SK-N-DZ (cell line): ENCODE measurements at places on chromosomes 1 and 21.

GRCh38 chr21:40053007-40053406 lies 185.8 kb downstream of the PCP4 start:
- DNase-seq, result no peak

DNA sequence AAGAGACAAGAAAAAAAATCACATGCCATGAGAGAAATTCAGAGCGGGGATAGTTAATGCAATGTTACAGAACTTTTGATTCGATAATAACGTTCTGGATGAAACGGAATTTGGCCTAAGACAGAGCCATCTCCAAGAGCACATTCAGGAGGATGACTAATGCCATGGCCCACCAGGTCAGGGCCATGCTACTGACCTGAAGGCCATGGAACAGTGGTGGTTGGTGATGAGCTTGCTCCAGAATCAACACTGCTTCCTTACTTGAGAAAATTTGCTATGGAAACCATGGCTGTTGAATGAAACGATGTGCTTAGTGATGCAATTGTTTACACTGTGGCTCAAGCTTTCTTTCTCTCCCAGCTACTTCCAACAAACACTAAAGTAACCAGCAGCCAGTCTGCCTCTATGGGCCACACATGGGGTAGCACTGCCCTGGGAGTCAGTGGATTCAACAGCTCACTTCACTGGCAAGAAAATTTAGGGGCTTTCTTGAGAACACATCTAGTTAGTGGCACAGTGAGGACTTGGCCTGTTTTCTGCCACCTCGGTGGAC lies 299.1 kb downstream of the PCP4 start:
- DNase-seq, result no peak

GRCh38 chr1:54230507-54231339 lies 30.8 kb downstream of the MRPL37 start:
- peak; percentile 95 for DNase-seq

DNA sequence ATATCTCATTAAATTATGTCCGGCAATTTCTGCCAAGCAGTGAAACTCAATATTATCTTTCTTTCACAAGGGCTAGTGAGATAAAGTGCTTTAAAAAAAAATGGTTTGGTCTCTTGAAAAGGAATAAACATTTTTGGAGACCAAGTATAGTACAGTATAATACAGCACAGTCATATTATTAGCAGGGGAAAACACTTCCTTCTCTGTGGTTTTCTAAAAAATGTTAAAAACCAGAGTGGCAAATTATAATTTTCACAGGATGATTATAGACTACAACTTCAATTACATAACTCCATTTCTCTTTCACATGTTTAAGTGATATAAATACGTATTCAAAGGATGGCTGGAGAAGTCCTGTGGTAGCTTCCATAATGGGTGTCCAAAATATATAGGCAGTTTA lies 170.3 kb upstream of the DMRTA2 start:
- DNase-seq, result no peak

DNA sequence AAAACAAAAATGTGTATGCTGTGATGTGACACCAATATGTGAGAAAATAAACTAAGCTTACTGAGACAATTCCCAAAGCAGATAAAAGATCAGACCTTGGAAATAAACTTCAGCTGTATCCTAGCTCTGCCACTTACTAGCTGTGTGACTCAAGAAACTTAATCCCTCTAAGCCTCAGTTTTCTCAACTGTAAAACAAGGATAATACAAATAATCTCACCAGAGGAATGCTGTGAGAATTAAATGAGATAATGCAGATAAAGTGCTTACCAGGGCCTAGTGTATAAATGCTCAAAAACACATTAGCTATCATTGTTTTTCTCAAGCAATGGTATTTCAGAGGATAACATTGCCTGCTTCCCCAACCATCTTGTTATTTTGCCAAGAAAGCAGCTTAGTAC lies 2.1 kb downstream of the HEATR1 start:
- DNase-seq, result no peak

- DNase-seq, result no peak
These were observed 58.7 kb upstream of the GOLT1A start for GRCh38 chr1:204272505-204272904.

DNA sequence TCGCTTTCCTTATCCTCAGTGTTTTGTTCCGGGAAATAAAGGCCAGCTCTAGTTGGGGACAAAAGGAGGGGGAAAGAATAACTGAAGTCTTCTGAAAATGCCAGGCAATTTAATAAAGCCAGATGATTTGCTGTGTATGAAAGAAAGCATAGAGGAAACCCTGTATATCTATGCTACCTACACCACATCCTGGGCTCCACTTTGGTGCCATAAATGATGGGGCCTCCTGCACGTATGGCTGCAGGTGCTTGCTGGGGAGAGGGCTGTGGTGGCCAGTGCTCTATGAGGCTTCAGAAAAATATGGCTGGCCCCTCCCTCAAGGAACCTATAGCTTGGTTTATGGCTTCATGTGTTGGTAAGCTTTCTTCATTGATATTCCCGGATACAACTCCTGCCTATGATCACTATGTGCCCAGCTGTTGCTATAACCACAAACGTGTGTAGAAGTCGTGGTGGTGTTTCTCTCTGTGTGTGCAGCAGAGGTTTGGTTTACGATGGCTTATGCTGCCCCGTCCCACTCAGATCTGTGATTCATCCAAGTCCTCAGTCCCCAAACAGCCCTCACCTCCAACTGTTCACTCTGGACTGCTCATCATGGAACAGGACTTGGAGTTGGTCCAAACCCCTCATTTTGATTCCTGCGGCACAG lies 59.5 kb downstream of the BACE2 start:
- DNase-seq, result no peak

DNA sequence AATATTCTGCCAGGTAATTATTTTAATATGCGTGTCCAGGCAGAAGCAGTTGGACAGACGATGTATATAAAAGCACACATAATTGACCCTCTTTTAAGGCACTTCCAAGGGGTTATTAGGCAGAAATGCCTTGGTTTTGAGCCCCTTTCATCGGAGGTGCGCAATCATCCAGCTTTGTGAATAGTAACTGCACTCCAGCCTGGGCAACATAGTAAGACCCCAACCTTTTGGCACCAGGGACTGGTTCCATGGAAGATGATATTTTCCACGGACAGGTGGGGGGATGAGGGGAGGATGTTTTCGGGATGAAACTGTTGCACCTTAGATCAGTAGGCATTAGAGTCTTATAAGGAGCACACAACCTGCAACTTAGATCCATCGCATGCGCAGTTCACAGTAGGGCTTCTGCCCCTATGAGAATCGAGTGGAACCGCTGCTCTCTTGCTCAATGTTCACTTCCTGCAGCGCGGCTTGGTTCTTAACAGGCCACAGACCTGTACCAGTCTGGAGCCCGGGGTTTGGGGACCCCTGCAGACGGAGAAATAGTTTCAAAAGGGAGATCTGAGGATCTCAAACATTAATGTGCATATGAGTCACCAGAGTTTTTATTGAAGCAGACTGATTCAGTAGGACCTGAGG lies 1.8 kb upstream of the MCOLN2 start:
- no peak for DNase-seq

DNA sequence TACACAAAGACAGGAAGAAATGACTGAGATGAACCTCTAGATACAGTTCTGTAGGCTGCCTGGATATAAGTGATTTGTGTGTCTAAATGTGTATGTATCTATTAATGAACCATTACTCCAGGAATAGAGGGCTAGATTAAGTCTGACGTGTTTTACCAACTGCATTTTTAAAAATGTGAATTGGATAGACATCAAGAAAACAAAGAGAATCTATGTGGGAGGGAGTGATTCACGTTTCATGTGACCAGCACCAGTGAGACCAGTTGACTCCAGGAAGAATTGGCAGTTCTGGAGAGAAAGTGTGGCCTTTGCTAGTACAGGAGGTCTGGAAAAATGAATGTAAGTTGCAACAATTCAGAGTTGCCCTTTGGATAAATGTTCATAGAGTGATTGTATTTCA lies 53.4 kb upstream of the RGS21 start:
- no peak for DNase-seq

GRCh38 chr1:99590578-99591209 lies 55.2 kb upstream of the PALMD start:
- DNase-seq, result no peak

DNA sequence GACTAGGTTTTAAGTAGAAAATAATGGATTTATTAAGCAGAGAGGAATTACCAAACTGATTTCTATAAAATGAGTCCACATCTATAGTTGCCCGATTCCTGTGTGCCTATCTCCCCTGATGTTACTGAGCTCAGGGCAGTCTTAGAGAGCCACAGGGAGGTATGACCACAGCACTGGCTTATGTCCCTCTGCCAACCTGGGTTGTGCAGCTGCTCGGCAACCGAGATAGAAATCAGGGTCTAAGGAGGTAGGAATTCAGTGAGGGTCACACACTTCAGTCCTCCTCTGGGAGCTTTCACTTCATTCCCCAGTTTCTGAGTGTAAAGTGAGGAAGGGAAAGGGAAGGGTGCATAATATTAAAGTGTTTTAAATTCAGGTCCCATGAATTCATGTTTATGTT lies 386.8 kb downstream of the KCNH1 start:
- DNase-seq, result no peak

- no peak for DNase-seq
These were observed 9.0 kb downstream of the TGFBR3 start for GRCh38 chr1:91876781-91877573.

GRCh38 chr21:30880914-30881313 lies 466 bp downstream of the KRTAP11-1 start:
- no peak for DNase-seq

DNA sequence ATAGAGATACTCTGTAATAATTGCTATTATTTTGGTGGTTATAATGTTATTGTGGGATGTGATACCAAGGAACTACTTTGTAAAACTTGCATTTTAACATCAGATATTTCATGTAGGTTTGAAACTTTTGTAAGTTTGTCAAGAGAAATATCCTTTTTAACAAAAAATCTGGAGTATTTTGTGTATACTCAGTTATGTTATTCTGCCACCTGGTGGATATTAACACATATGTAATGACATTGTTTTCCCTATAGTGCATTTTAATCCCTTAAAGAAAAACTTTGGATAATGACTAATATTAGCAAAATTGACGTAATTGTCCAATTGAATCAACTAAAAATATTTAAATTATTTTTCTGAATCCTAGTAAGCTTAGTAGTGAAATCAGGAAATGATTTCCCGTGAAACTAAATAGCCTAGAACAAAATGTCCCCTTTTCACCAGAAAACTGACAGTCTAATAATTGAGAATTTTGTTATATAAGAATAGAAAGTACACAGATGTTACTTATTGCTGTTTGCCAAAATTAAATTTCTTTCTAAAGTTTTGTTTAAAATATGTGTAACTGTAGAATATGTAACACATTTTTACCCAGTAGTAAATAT lies 39.6 kb downstream of the KCTD3 start:
- DNase-seq, result no peak

GRCh38 chr1:76470166-76470565 lies 395.6 kb downstream of the ST6GALNAC3 start:
- DNase-seq, result no peak

DNA sequence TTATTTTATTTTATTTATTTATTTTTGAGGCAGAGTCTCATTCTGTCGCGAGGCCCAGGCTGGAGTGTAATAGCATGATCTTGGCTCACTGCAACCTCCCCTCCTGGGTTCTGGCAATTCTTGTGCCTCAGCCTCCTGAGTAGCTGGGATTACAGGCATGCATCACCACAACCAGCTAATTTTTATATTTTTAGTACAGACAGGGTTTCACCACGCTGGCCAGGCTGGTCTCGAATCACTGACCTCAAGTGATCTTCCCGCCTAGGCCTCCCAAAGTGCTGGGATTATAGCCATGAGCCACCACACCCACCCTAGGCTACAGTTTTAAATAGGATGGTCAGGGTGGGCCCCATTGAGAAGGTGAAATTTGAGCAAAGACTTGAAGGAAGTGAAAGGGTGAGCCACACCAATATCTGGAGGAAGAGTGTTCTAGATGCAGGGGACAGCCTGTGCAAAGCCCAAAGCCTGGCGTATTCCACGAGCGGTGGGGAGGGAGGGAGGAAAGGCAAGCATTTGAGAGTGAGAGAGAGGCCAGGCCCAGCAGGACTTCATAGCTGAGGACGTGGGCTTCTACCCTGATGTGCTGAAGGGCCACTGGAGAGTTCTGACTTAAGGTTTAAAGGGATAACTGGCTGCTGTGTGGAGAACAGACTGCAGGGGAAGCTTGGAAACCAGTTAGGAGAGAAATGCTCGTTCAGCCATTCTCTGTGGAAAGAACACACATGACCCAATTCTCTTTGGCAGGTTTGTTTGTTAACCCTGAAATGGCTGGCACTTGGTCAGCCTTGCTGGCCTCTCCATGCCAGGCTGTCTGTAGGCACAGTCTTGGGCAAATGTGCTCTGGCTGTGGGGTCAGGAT lies 62.6 kb upstream of the FAM20B start:
- DNase-seq, result no peak

DNA sequence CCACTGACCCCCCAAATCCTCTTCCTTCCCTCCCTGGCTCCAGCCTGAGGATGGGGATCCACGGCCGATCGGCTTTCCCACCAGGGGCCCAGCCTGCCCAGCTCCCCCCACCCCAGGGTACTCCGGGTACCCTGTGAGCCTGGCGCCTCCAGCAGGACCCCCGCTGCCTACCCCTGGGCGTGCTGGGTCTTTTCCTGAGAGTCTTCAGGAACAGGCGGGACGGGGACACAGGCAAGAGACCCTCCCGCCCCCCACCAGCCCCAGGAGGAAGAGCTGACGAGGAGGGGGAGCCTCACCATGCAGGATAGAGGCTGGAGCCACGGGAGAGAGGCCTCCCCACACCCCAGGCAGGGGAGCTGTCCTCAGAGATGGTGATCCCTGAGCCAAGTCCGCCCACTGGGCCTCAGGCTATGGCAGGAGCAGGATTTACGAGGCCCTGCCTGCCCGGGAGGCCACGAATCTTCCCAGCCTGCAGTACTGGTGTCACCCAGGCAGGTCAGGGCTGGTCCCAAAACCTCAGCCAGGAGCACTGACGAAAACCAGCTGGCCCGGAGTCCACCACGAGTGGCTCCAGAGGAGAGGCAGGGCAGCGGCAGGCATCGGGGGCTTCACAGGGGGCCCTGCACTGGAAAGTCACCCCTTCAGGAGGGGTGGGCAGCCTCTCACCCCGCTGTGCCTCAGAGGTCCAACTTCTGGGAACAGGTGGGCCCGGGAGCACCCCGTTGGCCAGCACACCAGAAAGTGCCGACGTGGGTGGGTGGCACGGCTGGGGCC lies 58.0 kb downstream of the MEGF6 start:
- no peak for DNase-seq

- no peak for DNase-seq
These were observed 6.9 kb downstream of the TSTD1 start for GRCh38 chr1:161031874-161032273.

DNA sequence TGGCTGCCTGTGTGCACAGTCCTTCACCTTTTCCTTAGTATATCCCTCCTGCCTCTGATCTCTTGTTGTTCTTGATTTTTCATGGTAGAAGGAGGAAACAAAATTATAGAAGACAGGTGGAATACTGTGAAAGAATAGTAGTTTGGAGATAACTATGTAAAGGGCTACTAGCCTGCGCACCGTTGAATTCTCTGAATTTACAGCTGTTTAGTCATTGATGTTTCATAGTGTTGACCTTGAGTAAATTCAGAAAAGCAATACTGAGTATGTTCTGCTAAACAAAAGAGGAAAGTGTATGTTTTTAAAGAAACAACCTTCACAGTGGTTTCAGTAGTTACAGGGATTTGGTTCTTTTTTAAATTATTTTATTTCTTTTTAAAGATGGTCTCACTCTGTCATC lies 18.1 kb downstream of the CAMTA1 start:
- DNase-seq, result no peak
